Activated CD4-positive, alpha-beta T cell treated with anti-CD3 and anti-CD28 coated beads, Interleukin-2, Interleukin-6, amounts not matched to agents 100 ng/mL and 50 ng/mL, durations not matched to agents 16 hours and 8 hours (primary cell): ENCODE measurements at places on chromosomes 2 and 18.

DNA sequence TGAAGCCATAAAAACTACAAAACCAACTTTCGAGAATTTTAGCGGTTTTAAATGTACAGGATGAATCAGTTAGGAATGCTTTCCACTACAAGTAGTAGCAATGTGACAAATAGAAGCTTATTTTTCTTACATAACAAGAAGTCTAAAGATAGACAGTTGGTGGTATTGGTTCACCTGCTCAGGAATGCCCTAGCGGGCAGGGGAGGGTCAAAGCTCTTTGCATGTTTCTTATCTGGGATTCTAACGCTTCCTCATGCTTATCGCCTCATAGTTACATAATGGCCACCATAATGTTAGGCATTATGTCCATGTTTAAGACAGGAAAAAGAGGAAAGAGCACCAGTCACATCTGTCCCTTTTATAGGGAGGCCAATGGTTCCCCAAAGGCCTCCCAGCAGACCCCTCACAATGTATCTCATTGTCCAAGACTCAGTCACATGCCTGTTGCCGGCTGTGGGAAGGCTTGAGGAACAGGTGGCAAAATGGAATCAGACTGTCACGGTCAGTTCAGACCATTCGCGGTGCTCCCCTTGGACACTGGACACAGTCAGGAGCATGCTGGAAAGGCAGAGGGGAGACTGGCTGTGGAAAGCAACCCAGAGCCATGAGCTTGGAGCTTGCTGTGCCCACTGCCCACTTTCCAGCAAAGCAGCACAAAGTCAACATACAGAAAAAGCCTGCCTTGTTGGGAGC is 69.4 kb upstream of the ODC1 start:
- no peak for DNase-seq

GRCh38 chr2:1995081-1995480 is 250.8 kb upstream of the PXDN start:
- no peak for DNase-seq

- DNase-seq, result no peak
Measured at GRCh38 chr2:157349949-157350515, 24.4 kb upstream of the ERMN start.

DNA sequence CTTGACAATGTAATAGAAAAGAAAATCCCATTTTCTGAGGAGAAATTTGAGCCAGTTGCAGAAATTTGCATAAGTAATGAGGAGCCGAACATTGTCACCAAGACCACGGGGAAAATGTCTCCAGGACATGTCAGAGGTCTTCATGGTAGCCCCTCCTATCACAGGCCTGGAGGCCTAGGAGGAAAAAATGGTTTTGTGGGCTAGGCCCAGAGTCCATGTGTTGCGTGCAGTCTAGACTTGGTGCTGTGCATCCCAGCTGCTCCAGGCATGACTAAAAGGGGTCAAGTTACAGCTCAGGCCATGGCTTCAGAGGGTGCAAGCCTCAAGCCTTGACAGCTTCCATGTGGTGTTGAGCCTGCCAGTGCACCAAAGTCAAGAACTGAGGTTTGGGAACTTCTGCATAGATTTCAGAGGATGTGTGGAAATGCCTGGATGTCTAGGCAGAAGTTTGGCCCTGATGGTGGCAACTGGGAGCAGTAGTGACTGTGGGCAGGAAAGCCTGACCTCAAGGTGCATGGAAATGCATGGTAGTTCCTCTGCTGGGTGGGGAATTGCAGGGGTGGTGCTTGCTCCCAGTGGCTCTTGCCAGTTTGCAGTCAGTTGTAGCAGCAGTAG is 41.9 kb upstream of the CCDC195 start:
- DNase-seq, result no peak

DNA sequence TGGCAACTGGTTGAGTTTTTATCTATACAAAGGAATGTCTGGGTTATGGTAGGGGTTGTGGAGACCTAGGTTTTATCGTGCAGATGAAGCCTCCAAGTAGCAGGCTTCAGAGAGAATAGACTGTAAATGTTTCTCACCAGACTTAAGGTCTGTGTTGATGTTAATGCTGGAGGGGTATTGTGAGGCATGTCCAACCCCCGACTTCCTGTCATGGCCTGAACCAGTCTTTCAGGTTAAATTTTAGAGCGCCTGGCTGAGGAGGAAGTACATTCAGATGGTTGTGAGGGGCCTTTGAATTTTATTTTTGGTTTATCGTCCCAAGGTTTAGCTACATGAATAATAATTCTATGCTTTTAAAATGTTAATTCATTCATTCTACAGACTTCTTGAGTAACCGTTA is 435.1 kb downstream of the DLGAP1 start:
- DNase-seq, result no peak

GRCh38 chr2:170277951-170278350 is 100.0 kb downstream of the MYO3B start:
- no peak for DNase-seq

- DNase-seq, result peak; percentile 47
Measured at GRCh38 chr18:79399275-79400081, 3.7 kb downstream of the NFATC1 start.

GRCh38 chr18:48320639-48320945 is 88.6 kb downstream of the ZBTB7C start:
- DNase-seq, result no peak

- no peak for DNase-seq
Measured at GRCh38 chr18:46767217-46767616, 10.4 kb upstream of the ST8SIA5 start.

DNA sequence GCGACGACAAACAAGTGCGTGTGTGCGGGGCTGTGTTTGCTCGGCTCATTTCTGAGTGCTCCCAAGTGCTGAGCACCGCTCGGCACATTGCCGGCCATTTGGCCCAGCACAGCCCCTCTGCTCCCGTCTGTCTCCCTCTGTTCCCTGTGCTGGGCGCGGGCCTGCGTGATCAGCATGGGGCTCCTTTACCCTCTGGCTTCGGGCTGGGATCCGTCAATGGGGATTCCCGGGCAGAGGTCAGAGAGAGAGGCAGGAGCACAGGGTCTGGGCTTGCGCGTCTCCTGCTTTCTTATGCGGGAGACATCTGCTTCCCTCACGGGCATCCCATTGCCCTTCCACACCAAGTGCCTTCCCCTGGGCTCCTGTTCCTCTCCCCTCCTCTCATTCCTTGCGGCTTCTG is 234.0 kb downstream of the ACKR3 start:
- DNase-seq, result no peak

GRCh38 chr2:203685081-203685621 is 21.3 kb upstream of the CD28 start:
- no peak for DNase-seq

GRCh38 chr2:47271054-47272000 is 116.2 kb upstream of the STPG4 start:
- DNase-seq, result no peak

DNA sequence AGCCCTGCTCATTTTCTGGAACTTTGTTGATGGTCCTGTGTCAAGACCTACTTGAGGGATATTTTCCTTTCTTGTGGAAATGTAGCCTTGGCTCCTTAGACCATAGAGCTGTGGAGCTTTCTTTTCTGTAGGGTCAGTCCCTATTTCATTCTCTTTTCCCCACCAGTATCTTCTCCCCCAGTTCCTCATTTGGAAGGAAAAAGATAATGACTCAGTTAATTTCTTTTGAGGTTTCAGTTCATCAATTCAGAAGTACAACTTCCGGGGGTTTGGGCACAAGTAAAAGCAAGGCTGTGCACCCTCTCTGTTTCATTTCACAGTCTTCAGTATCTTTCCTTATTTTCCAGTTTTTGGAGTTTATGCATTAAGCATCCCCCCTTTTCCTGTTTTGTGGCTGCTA is 70.7 kb downstream of the CDC42EP3 start:
- peak; percentile 58 for DNase-seq

DNA sequence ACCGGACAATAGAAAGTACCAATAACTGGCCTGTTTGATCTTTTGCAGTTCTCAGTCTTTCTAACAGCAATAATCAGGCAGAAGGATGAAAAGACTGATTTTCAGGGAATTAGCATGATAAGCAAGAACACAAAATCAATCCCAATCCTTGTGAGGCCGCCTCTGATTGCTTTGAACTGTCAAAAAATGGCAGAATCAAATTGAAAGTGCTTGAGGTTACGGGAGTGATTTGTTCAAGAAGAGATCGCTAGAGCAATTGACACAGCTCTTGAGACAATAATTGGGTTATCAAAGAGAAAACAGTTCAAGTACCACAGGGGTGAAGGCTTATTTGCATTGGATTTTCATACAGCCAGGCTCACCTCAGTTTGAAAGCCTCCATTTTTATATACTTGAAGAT is 663.4 kb downstream of the ARHGAP15 start:
- no peak for DNase-seq

GRCh38 chr2:8882094-8882493 is 44.7 kb upstream of the KIDINS220 start:
- DNase-seq, result no peak

DNA sequence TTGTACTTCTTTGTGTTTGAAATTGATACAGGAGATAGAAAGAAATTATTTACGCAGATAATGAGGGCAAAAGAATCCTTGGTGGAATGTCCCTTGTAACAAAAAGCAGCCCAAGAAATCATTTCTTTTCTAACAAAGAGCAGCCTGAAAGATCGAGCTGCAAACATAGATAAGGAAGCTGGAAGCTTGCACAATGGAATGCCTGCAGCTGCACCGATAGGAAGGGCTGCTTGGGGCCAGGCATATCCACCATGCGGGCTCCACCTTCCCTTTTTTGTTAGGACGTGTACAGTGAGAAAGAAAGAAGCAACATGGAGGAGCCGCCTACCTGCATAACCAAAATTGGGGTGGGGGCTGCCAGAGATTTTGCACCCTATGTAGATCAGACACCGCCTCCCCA is 568.7 kb downstream of the METTL4 start:
- no peak for DNase-seq

DNA sequence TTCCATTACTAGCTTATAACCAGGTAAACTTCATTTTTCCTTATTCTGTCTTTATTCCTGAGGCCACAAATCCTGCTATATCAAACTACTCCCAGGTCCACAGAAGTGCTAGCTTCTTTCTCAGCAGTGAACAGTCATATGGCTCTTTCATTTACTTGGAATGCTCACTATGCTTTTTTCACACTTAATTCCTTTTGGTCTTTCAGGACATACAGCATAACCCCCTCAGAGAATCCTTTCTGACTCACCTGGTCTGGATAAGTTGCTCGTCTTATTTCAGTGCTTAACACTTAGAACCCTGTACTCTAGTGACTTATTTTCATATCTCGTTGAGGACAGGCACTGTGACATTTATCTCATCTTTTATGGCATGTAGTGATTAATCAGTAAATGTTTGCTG is 325.0 kb upstream of the UBE2E3 start:
- DNase-seq, result no peak

GRCh38 chr2:182915369-182916326 is 49.2 kb upstream of the FRZB start:
- DNase-seq, result no peak

DNA sequence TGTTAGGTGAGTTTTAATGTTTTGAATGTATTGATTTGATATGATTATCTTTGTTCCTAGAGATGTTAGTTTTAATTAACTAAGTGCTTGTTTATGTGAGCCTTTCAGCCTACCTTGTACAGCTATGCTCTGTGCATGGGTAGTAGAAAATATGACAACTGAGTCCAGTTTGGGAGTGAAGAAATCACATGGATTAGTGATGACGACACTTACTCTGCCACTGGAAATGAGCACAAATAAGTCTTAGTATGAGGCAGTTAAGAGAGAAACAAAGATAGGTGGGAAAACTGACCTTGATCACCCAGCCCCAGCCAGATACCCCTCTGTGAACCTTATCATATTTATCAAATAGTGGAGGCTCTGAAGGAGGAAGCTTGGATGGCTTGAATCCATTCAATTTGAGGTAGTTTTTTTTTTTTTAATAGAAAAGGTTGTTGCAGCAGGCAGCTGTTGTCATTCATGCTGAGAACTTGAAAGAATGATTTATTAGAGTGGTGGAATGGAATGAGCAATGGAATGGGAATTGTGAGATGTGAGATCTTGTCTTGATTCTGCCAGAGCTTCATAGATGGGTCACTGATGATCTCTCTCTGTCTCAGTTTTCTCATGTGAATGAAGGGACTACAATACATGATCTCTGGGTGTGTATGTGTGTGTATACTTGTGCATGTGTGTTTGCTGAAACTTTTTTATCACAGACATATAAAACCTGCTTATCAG is 96.4 kb downstream of the MAP3K20 start:
- no peak for DNase-seq

GRCh38 chr2:7116511-7116910 is 199.3 kb downstream of the RNF144A start:
- no peak for DNase-seq

GRCh38 chr2:202187570-202187969 is 50.8 kb downstream of the SUMO1 start:
- DNase-seq, result no peak

DNA sequence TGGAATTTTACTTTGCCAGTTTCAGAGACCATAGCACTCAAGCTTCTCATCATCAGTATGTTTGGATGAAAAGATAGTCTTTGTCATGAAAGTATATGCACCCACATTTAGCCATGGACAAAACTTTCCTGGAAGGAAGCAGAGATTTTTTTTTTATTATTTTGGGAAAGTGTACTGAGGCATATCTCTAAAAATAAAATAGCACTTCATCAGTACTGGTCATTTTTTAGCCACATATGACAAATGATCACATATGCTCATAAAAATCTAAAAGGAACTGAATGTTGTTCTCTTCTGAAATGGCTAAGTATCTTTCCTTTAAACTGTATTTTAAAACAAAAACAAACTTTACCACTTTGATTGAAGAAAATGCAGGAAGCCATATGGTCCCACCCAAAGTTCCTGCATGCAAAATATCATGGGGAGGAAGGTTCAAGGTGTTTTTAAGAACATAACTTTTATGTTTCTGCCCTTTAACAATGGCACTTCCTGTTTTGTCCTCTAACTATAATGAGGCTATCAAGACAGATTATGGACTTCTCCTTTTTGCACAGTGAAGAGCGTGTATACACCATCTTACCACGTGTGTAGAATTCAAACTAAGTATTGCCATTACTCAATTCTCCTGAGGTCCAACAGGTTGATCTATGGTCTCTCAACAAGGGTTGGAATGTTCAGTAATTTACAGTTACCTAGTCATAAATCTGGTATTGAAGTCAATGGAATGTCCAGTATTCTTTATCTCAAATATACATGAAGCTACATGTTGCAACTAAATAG is 77.1 kb upstream of the SLC39A10 start:
- DNase-seq, result no peak

GRCh38 chr2:188170356-188170755 is 121.3 kb upstream of the GULP1 start:
- no peak for DNase-seq

- no peak for DNase-seq
Measured at GRCh38 chr2:133142087-133142486, 426.2 kb downstream of the NCKAP5 start.
